ENCODE measurements at places on chromosomes 7 and 10.

GRCh38 chr10:111138544-111138943 lies 61.7 kb downstream of the ADRA2A start:
- no peak for DNase-seq

- DNase-seq, result no peak
These were observed 557 bp downstream of the CYTH3 start for GRCh38 chr7:6271694-6272440.

- DNase-seq, result no peak
These were observed 606.6 kb downstream of the KCNMA1 start for GRCh38 chr10:77030974-77031373.

DNA sequence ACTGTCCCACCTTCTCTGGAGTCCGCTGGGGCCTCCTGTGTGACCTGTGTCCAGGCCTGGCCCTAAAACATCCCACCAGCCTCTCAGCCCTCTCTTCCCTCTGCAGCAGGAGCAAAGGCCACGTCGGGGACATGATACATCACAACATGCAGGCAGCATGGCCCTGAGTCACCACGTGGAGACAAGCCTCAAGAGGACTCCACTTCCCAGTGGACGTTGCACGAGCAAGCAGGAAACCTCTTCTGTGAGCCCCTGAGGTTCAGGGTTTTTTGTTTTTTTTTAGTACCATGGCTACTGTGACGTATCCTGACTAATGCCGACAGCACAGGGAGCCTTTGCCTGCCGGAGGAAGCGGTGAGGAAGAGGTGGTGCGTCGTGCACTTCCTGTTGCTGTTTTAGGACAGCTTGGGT lies 165.9 kb downstream of the DNAJB6 start:
- no peak for DNase-seq

GRCh38 chr7:111459757-111460280 lies 102.5 kb downstream of the IMMP2L start:
- no peak for DNase-seq

DNA sequence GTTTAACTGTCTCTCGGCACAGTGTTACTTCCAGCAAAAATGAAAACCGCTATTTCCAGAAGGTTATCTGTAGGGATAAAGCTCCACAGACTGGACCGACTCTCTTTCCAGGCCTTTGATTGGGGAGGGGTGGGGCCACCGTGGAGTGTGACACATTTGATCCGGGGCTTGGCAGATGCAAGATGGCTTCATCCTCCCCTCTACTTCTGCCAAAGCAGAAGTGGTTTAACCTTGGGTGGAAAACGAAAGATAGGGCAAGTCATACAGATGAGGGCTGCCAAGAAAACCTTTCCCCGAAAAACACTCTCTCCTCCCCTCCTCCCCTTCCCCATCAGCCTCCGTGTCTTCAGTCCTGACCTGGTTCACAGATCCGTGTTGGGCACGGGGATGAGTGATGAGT lies 139.7 kb upstream of the SH2B2 start:
- no peak for DNase-seq

- no peak for DNase-seq
These were observed 212.6 kb downstream of the WDR37 start for GRCh38 chr10:1268831-1269230.

DNA sequence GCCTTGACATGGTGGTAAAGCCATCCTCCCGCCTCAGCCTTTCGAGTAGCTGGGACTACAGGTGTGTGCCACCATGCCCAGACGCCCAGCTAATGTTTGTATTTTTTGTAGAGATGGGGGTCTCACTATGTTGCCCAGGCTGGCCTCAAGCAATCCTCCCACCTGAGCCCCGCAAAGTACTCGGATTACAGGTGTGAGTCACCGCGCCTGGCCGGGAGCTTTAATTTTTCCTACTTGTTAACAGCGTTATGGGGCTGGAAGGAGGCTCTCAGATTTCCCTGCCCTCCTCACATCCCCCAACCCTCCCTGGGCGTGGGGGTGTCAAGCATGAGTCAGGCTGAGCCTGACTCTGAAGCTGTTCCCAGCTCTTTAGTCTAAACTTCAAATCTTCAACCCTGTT lies 8.3 kb downstream of the ALKBH4 start:
- no peak for DNase-seq

GRCh38 chr7:77473229-77474005 lies 57.3 kb upstream of the GSAP start:
- no peak for DNase-seq

DNA sequence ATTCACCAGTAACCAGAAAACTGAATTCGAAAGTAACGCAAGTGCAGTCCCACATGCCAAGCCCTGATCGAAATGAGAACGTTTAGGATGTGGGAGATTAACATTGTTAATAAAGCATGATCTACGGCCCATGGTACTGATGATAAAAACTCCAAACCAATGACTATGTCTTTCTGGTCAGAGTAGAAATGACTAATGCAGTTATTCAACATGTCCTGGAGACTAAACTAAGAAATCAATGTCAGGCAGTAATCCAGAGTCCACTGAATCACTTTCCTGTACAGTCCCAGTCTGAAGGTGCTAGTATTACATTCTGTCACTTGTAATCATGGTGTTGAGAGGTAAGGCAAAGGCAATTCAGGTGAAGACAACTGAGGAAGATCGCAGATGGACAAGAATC lies 14.4 kb downstream of the NPSR1 start:
- DNase-seq, result no peak

DNA sequence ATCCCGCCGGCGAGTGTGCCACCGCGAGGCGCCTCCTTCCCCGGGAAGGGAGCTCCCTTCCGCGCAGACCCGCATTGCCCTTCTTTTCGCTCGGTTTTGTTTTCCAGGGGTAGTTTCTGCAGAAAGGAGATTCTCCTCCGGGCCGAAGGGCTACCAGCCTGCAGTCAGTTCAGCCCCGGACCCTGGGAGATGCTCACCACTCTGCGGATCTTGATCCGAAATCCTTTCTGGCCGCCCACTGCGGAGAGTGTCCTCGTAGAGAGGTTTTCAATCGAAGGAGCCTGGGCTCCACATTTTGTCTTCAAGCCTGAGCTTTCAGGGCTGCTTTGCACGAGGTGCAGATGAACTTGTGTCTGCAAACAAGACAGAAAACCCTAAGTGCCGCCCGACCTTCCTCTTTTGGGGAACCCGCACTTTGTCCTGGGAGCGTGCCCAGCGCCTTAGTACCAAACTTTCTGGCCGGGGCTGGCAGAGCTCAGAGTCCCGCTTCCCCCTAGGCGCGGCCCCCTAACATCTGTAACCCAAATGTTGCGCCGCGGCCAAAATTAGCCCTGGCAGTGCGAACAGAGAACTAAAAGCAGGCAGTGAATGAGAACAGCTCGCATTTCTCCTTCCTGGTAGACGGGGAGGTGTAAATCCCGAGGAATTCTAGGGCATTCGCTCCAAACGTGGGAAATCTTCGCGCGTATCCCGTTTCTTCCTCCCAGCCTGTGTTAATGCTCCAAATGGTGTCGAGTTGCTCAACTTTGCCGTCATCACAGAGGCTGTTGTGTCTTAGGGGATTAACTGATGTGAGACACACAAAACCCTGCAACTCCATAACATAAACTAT lies 6.7 kb upstream of the EN2 start:
- no peak for DNase-seq

GRCh38 chr10:123995461-123996131 lies 97.8 kb downstream of the CHST15 start:
- DNase-seq, result no peak

GRCh38 chr10:109871476-109871875 lies 51.8 kb downstream of the XPNPEP1 start:
- no peak for DNase-seq

DNA sequence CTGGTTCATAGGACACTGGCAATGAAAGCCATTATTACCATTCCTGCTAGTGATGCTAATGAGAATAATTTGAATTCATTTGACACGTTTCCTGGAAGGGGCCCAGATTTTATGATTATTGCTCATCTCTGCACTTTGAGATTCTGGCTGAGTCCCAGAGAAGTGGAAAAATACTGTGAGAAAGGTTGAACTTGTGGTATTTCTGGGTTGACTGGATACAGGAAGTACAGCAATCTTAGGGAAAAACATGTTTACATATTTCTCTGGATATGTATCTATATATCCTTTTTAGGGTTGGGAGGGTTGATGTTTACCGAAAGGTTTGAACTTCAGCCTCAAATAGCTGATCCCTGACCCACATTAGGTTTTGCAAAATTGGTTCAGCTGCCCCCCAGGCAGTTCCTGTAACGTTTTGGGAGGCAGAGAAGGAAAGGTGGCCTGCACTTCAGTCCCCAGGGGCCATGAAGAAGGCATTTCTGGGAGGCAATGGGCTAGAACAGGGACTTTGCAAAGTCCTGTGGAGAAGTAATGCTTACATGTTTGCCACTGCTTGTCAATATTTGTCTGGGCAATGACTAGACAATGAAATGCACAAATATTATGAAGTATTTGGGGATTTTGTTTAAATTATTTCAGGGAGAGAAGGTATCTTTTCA lies 253.7 kb upstream of the PITRM1 start:
- no peak for DNase-seq

DNA sequence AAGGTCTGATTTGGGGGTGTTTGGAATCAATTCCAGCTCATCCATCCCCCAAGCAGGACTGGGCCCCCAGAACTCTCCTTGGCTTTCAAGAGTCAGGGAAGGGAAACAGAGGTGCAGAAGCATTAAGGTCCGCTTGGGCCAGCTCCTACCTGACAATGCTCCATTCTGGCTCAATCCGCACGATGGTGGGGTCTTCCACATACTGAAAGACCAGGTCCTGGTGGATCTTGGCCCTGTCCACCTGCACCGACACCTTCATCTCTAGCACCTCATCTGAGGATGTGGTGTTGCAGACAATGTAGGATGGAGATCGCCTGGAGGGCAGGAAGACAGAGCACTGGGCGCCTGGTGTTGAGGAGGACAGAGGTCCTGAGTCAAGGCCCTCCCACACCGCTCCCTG lies 391.1 kb downstream of the PLXNA4 start:
- no peak for DNase-seq

DNA sequence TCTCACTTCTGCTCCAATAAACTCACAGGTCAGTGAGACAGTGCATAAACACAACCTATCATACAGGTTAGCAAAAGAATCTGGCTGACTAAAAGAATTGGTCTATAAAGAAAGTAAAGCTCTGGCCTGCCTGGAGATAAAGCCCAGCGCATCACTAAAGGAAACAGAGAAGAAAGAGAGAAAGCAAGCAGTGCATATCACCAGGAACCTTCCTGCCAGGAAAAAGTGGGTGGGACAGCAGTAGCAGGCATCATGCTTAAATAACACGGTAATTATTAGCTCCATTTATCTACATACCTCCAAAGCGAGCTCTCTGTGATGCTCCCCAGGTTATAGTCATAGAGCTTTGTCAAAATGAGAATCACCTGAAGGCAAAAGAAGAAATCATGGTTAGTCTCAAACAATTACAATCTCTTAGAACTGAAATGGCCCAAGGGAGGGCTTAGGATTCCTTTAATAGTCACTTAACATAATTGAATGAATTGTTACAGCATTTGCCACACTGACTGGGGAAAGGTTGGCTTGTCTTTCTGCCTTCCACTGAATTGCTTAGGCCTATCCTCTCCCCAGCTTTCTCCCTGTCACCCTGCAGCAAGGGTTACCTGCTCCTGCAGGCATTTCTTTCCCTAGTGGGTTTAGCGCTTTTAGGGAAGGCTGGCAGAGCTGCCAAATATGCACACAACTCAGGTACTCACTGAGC lies 208.1 kb downstream of the SORCS1 start:
- no peak for DNase-seq

DNA sequence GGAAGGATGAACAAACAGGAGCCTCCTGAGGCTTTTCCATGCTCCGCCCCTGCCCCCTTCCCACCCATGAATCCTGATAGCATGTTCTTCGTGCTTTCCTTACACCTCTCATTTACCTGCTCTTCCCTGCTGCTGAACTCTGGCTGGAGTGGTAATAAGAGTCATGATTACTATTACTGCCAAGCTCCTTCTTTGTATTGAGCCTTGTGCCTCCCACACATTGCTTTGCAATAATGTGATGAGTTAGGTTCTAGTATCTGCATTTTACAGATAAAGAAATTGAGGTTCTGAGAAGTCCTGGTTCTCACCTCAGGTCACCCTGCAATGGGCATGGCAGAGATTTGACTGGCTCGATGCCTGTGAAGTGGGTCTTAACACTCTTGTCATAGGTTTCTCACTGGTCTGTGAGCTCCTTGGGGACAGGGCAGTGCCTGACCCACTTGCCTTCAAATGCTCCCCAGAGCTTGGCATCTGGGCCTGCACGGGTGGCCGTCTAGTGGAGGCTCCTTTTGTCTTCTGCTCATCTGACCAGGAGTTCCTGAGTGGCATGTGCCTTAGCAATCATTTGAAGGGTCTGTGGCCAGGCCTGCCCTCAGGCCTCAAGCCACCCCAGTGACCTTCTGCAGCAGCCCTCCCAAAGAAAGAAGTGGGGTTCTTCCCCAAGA lies 309.2 kb upstream of the ZMIZ1 start:
- no peak for DNase-seq

DNA sequence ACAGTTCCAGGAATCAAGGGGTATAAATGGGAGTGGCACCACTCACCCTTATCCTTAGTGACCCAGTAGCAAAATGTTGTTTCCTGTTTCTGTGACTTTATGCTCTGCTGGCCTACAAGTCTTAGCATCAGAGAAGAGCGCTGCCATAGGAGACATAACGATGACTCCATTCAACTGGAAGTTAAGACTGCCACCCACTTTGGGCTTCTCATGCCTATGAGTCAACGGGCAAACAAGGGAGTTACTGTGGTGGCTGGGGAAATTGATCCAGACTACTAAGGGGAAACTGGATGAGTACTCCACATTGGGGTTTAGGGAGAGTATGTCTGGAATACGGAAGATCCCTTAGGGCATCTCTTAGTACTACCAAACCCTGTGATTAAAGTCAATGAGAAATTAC lies 40.6 kb upstream of the PIK3CG start:
- no peak for DNase-seq

- DNase-seq, result no peak
These were observed 175.0 kb downstream of the PLPP4 start for GRCh38 chr10:120632047-120632446.

GRCh38 chr7:139714163-139714901 lies 63.5 kb downstream of the HIPK2 start:
- DNase-seq, result no peak

GRCh38 chr10:78348411-78349164 lies 314.9 kb downstream of the RPS24 start:
- DNase-seq, result no peak

DNA sequence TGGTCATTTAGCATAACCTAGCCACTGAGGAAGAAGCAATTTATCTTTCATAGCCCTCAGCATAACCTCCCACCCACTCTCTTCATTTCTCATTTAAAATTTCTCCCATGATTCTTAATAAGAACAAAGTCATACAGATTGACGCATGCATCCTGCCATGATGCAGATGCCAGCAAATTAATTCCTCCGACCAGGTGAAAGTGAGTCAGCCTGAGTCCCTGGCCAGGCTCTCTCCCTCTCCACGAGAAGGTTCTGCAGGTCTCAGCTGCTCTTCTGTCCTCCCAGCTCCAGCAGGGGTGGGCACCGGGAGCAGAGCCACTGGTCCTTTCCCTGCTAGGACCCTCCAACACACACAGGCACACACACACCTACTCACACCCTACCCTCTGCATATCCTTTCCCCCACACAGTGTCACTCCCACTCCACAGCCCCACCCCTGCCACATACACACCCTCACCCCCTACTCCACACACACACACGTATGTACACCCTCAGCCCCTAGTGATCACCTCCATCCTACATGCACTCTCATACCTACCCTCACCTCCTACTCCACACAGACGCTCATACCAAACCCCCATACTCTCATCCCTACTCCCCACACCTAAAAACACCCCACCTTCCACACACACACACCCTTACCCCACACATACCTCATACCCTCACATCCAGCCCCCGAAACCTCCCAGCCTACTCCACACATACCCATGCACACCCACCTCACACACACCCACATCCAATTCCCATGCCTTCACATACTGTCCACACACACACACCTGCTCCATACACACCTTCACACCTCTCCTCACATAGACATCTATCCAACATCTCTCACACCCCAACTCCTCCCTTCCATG lies 78.0 kb downstream of the FAM13C start:
- DNase-seq, result no peak

Measured in NCI-H1417 treated with DMSO at 0.1 percent for 48 hours (cell line).